ENCODE measurements at places on chromosomes 16 and 17.

DNA sequence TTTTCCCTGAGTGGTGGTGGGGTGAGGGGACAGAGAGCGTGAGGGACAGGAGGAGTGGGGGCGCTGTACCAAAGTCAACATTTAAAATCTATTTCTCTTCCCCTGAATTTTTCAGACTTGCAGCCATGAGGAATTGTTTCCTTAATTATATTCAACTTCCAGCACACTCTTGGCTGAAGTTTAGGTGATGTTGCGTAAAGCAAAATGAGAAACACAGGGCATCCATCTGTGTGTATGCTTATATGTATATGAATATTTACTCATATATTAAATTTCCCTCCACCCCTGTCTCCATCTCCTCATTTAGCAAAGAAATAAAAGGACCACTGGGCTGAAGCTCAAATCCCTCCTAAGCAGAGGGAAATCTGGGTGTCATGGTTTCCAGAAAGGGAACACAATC, 218.1 kb downstream of the XYLT1 start:
- no peak for DNase-seq

- DNase-seq: no peak
These were observed 105.2 kb upstream of the ZNF750 start for GRCh38 chr17:82944990-82945389.

- DNase-seq: no peak
These were observed 372.7 kb upstream of the CDH11 start for GRCh38 chr16:65494609-65495008.

DNA sequence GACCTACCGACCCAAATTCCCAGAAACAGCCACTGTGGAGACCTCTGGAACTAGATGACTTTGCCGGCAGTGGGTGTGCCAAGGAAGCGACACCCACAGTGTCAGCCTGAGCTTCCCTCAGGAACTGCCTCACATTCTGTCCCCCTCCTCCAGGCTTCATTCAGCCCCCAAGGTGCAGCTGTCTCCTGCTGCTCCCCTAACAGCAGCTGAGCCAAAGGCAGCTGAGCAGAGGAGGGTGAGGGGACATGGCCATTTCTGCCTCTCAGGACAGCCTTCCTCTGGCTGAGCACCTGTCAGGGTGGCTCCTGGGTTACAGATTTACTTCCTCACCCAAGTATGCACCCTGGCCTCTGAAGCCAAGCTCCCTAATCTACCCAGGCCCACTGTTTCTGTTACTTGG, 22.1 kb upstream of the MTMR4 start:
- DNase-seq: no peak

GRCh38 chr17:31537565-31538011, 146.1 kb downstream of the RAB11FIP4 start:
- DNase-seq: no peak

- DNase-seq: no peak
These were observed 66.7 kb downstream of the RPA1 start for GRCh38 chr17:1896243-1897104.

- no peak for DNase-seq
These were observed 13.3 kb upstream of the SDK2 start for GRCh38 chr17:73657473-73658116.

DNA sequence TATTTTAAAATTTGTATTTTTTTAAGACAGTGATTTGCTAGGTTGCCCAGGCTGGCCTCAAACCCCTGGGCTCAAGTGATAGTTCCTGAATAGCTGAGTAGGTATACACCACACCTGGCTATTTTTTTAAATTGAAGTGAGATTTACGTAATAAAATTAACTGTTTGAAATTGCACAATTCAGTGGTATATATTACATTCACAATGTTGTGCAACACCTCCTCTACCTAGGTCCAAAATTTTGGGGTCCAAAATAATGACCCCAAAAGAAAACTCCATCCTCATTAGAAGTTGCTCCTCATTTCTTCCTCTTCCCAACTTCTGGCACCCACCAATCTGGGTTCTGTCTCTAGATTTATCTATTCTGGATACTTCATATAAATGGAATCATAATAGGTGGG, 3.0 kb upstream of the SMARCD2 start:
- DNase-seq: no peak

DNA sequence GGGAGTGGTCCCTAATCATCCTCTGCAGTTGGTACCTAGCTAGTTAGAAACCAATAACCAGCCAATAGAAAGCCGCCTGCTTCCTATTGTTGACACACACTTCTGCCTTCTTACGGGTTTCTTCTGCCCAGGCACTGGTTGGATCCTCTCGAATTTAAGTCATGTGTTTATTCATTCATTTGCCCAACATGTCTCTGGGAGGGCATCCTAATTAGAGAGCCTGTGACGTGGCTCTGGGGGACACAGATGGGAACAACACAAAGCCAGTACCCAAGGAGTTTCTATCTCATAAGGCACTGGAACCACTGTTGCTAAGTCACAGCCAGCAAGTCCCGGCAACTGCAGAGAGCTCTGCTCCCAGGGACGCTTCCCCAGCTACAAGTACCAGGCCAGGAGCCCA, 300.7 kb upstream of the TNRC6C start:
- no peak for DNase-seq

DNA sequence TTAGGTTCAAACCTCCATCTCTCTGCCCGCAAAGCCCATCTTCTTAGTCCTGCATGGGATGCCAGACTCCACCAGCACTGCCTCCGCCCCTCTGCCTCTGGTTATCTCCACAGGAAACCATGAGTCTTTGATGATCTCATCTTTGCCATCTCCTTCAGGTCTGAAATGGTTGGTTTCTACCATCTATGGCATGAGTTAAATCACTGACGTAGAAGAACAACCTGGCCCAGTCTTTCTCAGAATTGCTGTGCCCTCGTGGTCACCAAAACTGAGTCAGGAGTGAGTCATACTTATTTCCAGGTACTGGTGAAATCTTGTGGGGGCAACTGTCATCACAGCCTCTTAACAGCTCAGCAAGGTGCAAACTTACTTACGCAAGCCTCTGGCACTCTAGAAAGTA, 468.7 kb upstream of the C16orf82 start:
- DNase-seq: no peak

DNA sequence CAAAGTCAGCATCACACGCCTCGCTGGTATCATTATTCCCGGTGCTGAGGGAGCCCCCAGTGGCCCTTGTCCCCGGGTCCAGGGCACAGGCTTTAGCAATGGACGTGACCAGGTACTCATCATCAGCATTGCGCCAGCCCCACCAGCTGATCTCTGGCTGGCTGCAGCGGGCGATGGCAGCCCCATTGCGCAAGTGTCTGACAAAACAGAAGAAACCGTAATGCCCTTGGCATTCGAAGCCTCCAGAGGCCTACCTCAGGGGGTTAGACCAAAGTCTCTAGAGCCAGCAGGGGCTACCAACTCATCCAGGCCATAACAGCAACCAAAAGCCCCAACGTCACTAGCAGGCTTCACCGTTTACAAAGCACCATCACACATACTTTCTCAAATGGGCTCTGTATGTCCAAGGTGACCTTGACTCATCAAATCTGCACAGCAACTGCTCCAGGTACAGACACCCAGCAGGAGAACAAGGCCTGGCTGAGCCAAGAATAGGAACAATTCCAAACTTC, 7.3 kb downstream of the MTMR4 start:
- no peak for DNase-seq

DNA sequence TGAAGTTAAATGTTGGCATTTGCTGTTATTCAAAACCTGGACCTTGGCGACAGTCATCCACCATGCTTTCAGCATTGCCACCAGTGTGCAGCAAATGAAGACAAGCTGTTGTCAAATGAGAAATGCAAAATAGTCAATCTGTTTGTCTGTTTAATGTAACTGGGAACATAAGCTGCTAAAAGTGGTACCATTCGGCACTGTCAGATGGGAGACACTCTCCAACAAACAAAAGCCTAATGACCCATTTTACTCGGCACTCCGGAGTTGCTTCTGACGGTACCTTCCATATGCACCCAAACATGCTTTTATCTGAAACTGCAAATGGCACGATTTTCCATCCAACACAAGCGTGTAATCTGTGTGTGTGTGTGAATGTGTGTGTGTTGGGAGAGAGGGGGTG, 297.8 kb downstream of the MAF start:
- DNase-seq: no peak

DNA sequence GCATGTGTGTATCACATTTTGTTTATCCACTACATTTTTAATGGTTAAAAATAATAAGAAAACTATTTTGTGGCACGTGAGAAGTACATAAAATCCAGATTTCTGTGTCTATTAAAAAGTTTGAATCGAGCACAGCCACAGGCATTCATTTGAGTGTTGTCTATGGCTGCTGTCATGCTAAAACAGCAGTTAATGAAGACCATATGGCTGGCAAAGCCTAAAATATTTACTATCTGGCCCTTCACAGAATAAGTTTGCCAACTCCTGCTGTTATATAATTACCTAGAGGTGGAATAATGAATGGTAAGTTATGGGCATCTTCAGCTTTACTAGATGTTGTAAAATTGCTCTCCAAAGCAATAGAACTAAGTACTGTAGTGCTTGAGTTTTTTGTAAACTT, 30.5 kb downstream of the TMEM98 start:
- no peak for DNase-seq

GRCh38 chr17:8797621-8798175, 1.5 kb downstream of the MFSD6L start:
- DNase-seq: no peak

DNA sequence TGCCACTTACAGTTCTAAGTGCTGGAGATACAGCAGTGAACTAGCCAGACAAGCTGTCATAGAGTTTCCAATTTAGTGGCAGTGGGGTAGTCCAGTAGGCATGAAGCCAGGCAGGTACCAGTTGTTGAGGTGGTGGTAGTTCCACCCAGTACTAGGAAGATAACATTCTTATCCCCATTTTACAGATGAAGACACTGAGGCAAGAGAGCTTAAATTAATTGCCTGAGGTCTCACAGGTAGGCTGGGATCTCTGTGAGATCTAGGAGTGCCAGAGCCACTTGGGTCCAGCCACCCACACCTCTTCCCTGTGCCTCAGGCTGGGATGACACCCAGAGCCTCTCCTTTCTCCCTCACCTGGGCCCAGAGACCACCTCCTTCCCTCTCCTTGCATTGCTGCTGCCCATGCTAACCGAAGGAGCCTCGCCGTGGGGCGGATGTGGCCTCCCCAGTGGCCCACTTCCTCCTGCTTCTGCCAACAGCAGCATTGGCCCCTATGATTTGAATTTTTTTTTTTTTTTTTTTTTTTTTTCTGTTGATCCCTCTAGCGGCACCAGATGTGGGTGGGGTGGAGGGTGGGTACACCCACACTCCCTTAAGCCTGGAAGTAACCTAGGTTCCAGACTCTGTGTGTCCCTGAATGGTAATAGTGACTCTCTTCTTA, 114.0 kb downstream of the PRKCB start:
- DNase-seq: no peak

- DNase-seq: no peak
These were observed 516 bp downstream of the ABR start for GRCh38 chr17:1179112-1179817.

DNA sequence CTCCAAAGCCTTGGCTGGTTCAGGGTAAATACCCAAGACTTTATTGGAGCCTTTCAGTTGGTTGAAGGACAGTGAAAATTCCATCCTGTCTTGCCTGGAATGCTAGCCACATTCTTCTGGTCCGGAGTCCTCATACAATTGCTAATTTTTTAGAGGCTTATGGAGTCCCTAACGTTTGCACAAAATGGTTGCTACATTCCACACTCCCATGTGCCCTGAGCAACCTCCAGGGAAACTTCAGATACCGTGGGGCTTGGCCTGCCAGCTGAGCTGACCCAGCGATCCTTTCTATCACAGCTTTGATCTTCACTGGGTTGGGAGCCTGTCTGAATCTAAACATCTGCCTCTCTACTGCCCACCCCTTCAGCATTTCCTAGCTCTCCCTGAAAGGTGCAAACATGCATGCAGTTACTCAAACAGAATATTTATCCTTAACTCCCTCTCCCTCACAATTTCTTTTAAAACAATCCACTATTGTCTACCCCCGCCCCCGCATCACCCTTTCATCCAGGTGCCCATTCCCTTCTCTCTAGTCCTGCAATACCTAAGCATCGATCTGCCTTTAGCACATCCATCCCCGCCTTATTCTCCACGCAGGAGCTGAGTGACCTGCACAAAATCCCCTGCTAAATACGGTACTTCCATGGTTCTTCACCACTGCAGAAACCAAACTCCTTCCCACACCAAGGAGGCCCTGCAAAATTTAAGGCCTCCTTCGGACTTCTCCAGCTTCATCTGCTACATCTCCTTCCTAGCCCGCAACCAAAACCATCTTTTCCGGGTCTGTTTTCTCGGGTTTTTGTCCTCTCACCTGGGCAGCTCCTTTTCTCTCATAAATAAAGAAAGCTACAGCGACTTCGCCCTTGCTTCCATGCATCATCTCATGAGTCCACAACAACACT, 810 bp upstream of the GAN start:
- no peak for DNase-seq

- DNase-seq: no peak
These were observed 26.3 kb upstream of the CBX4 start for GRCh38 chr17:79865351-79866210.

DNA sequence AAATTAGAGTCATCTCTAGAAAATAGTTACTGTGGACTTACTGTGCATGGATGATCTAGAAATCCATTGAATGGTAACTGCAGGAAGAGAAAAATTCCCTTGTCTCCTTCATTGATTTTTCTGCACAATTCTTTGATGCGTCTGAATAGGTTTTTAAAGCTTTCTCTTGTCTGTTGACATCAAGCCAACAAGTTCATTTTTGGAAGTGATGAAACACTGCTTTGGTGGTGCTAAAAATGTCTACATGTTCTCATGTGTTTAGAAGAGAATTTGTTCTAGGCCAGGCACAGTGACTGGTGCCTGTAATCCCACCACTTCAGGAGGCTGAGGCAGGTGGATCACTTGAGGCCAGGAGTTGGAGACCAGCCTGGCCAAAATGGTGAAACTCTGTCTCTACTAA, 57.1 kb upstream of the AXIN2 start:
- DNase-seq: no peak

DNA sequence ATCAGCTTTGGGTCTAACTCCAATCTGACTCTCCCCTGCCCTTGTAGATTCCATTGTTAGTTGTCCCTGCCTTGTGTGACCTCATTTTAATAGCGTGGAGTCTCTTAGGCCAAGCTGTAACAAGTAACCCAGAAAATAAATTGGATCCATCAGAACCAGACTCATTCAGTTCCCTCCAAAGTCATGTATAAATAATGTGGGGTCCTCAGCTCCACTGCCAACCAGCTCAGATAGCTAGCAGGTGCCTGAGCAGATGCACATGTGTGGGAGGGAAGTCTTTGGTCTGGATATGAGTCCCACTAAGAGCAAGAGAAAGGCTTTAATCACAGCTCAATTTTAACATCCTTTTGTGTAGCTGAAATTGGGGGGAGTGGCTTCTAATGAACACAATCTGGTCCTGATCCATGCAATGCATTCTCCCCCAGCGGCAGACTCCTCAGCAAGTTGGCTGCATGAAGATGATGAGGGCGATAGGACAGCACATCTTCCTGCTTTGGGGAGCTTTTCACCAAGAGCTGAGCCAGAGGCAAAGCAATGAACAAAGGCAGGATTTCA, 151.6 kb downstream of the ABCC12 start:
- no peak for DNase-seq

GRCh38 chr16:84780544-84781376, 39.0 kb upstream of the CRISPLD2 start:
- no peak for DNase-seq
